ENCODE measurements at places on chromosomes 3 and 15.

- DNase-seq: peak; percentile 57
Measured at GRCh38 chr15:40763801-40764628, at the start of gene GCHFR. Gene GCHFR (plus strand): TSS chr15:40764068. CDS start chr15:40764181, 113 bp downstream.

- no peak for DNase-seq
Measured at GRCh38 chr3:154316974-154317767, 7.1 kb downstream of the DHX36 start.

DNA sequence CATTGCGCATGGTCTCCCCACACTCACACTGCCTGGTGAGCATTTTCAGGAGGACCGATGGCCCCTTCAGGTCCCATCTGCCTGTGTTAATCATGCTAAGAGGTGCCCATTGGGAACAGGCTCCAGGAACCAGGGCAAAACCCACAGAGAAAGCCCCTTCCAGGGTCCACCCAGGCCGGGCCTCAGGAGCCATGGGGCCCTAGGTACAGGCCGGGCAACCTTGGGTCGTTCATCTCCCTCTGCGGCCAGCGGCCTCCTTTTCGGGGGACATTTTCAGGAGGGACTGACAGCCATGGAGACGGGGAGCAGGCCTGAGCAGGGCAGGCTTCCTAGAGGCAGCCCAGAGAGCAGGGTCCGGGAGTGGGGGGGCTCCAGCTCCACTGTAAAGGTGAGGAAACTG is 68.0 kb upstream of the TAMM41 start:
- DNase-seq: no peak

GRCh38 chr15:52651868-52652267 is 27.3 kb downstream of the ATOSA start:
- peak; percentile 93 for DNase-seq

GRCh38 chr3:43256714-43257461 is 29.5 kb upstream of the SNRK start:
- no peak for DNase-seq
